ENCODE measurements at places on chromosomes 7 and 10.

- no peak for DNase-seq
These were observed 205.9 kb upstream of the SVIL start for GRCh38 chr10:29840516-29841276.

- no peak for DNase-seq
These were observed 149.4 kb upstream of the MKI67 start for GRCh38 chr10:128275388-128276177.

DNA sequence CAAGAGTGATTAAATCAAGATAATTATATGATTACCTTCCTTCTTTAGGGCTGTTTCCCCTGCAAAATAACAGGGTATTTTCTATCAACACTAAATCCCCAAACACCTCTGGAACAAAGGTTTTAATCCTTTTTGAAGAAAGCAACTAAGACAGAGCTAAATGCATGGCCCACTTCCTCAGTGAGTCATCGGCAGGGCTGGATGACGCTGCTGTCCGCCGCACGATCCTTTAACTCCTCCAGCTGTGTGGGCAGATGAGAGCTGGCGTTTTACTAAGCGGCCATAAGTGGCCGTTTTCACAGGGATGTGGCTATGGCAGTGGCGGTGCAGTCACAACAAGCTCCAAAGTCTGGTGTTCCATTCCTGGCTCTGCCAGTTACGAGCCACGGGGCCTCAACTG lies 76.0 kb upstream of the C1QL3 start:
- DNase-seq = no peak

DNA sequence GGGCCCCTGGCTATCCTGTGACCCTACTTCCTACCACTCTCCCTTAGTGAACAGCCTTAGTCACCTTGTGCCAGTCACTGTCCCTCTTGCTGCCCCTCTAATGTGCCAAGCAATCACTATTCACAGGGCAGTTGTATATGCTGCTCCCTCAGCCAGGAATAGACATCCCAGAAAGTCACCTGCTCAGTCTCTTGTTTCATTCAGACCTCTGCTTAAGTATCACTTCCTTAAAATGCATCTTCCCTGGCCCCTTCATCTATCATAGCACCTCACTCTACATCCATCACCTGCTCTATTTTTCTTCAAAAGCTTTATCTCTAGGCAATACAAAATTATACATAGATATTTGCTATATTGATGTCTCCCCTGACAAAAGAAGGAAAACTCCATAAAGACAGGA lies 328.4 kb upstream of the NFE2L3 start:
- no peak for DNase-seq

GRCh38 chr7:111802194-111802772 lies 240.0 kb upstream of the IMMP2L start:
- DNase-seq = no peak

- DNase-seq = no peak
These were observed 242.6 kb downstream of the PHF14 start for GRCh38 chr7:11216276-11216675.

DNA sequence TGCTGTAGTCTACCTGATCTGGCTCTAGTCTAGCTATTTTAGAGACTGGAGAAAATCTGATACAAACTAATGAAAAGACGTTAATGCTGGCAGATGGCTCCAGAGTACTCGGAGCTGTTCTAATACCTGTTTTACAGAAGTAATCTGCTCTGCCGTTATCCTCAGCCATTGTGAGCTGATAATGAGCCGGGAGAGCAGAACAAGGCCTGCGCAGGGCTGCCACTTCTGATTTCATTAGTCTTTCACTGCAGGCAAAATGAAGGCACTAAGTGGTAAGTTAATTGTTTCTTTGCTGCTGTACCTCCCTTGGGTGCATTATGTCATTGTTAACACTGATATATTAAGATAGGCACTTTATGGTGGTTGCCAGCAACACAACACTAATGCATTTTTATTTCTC lies 456.4 kb upstream of the PFKP start:
- no peak for DNase-seq

- no peak for DNase-seq
These were observed 9.4 kb upstream of the PGAM1 start for GRCh38 chr10:97416565-97416964.

- no peak for DNase-seq
These were observed 24.5 kb upstream of the MSRB2 start for GRCh38 chr10:23070913-23071218.

DNA sequence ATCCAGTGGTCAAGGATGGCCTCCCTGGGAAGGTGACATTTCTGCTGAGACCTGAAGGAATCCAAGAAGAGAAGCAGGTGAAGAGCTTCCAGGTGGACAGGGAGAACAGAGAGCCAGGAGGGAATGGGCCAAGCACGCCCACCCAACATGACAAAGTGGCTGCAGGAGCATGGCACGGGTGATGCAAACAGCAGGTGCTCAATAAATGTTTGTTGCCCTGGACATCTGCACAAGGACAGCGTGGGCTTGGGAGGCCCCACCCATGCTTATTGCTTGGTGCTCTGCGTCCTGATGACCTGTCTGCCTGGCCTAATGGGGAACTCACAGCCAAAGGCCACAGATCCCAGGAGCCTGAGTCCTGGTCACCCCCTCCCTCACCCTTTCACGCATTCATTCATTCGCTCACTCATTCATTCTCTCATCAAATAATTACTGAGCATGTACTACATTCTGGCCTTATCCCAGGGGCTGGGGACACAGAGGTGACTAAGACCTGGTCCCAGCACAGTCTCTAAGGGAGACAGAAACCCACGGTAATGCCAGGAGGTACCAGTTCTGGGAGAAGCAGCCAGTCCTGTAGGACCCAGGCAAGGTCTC lies 13.1 kb downstream of the RHBDD2 start:
- no peak for DNase-seq

- no peak for DNase-seq
These were observed 28.1 kb downstream of the OAT start for GRCh38 chr10:124390471-124391187.

DNA sequence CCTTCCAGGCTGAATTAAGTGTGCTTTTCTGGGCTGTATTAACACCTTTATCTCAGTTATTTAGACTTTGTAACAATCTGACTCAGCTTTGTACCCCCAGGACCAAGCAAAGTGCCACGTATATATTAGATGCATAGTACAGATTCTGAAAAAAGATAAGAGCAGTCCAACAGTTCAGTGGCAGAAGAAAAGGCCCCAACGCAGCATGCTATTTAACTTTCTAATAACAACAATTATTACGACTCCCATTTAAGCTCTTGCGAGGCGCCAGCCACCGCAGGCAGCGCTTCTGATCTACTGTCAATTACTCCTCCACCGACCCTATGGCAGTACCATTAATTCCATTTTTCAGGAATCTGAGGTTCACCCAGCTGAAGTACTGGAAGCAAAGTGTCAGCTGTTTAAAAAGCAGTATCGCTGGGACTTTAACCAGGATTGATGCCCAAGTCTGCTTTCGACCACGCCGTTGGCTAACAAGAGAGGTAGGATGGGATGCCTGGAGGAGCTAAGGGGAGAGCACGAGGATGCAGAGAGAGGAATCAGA lies 638 bp downstream of the LIPA start:
- DNase-seq = no peak

GRCh38 chr10:124648738-124649137 lies 95.4 kb downstream of the FAM53B start:
- peak; percentile 71 for DNase-seq

- DNase-seq = no peak
These were observed 89.5 kb downstream of the ANK3 start for GRCh38 chr10:60299961-60300883.

- no peak for DNase-seq
These were observed 193.7 kb downstream of the CDK14 start for GRCh38 chr7:90789736-90790306.

GRCh38 chr7:69717221-69717620 lies 118.9 kb downstream of the AUTS2 start:
- DNase-seq = no peak

DNA sequence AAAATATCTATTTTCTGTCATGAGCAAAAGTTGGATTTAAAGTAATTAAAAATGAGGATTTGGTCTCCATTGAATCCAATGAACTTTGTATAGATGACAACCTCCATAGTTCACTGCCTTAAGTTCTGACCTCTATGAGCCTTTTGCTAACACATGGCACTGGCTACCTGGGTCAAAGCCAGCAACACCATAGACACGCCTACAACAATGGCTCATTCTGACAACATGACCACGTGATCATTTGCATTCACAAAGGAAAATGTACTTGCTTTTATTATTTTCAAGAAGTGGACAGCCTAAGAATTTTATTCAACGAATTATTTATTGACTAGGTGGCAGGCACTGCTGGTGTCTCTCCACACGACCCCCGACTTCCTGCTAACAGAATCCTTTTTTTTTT lies 90.6 kb downstream of the CARD11 start:
- DNase-seq = no peak

- no peak for DNase-seq
These were observed 63.5 kb downstream of the GRK5 start for GRCh38 chr10:119270762-119271366.

DNA sequence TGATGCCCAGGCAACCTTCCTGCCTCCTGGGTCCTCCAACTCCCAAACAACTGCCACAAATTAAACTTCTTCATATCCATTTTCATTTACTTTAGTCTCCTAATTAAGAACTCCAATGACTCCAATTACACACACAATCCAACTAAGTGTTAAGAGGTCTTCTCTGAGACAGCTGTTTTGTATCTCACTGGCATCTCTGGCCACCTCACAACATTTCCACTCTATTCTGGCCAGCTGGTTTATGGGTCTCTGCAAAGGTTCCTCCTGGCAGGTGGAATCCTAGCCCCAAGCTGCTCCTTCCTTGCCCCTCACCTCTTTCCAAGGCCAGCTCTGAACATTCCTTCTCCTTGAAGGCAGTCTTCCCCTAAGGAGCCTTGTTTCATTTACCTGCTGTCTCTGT lies 123.1 kb upstream of the HPS1 start:
- DNase-seq = no peak

DNA sequence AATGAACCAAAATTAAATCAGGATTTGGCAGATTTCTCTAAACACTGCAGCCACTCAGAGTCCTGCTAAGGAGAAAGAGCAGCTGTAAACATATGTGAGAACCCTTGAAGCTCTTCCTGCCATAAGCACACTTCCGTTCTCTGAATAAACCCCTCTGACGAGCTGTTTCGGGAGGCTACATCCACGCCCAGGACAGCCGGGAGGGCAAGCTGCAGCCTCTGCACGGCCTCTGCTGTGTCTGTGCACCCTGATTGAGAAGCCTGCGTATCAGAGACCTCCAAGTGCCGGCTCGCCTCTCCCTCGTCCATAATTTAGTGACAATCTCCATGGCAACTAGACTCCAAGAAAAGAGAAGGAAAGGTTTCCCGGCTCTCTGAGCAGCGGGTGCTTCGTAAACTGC lies 114.4 kb downstream of the PTPRN2 start:
- no peak for DNase-seq

- DNase-seq = no peak
These were observed 187.9 kb downstream of the PLXDC2 start for GRCh38 chr10:20004087-20004523.

- no peak for DNase-seq
These were observed 148.3 kb upstream of the PRPS1L1 start for GRCh38 chr7:18175801-18176450.

DNA sequence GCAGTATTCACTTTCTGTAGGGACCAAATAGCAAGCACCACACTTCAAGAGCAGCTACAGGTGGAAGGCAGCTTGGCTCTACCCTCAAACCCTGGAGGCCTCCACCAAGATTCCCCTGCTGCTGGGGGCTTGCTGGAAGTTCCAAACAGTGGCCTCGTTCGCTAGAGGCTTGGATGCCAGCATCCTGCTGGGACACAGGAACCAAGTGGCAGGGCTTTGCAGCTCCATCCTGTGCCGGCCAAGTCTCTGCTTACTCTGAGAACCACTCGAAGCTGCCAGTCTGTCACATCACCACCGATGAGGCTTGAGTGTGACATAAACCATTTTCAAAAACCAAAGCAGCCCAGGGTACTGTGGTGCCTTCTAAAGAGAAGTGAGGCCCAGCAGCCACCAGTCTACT lies 69.2 kb upstream of the UNC5B start:
- DNase-seq = no peak

DNA sequence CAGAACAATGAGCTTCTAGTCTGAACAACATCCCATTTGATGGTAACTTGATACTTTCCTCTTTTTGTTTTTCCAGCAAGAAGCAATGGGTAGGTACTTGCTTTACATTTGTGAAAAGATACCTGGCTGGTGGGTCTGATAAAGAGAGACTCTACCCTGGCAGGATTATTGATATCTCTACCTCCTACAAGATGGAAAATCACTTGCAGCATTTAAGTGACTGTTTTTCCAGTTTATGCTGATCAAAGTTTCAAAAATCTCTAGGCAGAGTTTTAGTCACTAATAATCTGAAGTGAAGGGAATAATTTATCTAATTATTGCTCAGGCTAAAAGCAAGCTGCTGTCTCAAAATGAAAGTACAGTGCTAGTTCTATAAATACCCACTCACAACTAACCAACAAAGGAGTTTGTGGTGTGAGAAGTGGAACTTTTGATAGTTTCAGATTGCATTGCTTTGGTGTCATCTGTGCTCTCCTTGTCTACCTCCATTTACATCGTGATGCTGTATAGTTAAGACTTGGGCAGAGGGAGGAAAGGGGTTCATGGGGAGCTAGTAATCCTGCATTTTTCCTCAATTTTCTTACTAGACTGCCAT lies 86.0 kb upstream of the ANKRD1 start:
- DNase-seq = no peak

DNA sequence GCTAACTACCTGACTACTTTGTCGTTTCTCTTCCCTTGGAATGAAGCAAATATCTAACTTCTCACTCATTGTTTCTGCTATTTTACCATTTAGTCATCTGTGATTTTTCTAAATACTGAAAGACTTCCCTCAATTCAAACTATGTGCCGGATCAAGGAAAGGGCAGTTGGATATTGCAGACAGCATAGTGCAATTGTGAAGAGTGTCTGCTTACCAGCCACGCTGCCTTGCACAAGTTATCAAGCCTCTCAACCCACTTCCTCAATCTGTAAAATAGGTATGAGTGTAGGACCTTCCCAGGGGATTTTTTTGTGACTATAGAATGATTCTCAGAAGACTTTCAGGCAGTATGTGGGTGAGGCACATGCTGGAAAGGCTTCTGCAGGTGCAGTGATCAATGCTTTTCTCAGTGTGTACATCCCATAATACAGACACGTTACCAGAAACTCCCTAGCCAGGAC lies 54.3 kb downstream of the EGFR start:
- no peak for DNase-seq

DNA sequence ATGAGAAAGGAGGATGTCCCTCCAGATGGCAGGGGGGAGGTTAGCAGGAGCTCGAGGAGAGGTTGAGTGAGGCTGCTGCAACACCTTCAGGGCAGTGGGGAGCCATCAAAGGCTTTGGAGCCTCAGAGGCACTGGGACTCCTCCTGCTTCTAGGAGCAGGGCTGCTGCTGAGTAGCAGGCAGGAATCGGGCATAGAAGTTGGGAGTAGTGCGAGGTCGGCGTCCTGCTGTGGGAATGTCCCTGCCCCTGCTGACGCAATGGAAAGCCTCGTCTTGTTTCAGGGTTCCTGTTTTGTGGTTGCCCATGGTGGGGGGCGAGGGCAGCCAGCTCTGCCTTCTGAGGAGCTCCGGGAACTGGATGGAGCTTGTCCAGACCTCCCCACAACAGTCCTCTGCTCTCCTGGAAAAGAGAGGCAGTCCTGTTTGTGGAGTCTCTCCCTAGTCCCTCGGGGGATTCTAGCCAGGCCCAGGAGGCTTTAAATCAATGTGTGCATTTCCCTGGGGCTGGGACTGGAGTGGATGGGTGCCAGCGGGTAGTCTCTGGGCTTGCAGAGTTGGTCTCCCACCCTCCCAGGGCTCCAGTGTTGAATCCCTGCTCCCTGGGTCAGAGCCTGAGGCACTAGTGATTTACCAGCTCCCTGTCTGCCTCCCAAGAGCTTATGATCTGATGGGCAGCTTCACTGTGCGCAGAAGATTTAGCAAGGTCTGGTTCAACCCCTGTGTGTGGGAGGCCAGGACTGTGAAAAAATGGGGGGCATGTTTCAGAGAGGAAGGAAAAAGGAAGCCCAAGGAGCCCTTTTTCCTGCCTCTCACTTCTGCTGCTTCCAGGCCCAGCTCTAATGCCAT lies 98.7 kb upstream of the PPIF start:
- peak; percentile 84 for DNase-seq

All from smooth muscle cell of the brain vasculature (primary cell).